ENCODE measurements at places on chromosomes 16 and 17.

- DNase-seq, result peak; percentile 48
These were observed 5.3 kb upstream of the NSMCE1 start for GRCh38 chr16:27273670-27274423.

GRCh38 chr17:2800367-2800766 is 4.1 kb downstream of the RAP1GAP2 start:
- no peak for DNase-seq

- no peak for DNase-seq
These were observed 119.8 kb downstream of the PRKCA start for GRCh38 chr17:66422186-66422585.

DNA sequence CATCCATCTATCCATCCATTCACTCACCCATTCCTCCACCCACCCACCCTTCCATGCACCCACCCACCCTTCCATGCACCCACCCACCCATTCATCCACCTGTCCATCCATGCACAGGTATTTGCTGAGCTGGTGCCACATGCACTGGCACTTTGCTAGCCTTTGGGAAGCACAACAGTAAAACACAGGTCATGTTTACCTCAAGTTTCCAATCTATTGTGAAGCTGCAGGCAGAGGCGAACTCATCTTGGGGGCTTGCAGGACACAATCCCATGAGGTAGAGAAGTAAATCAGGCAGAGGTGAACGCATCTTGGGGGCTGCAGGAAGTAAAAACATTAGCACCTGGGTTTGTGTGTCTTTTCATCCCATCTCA is 35.6 kb upstream of the CBFA2T3 start:
- no peak for DNase-seq

DNA sequence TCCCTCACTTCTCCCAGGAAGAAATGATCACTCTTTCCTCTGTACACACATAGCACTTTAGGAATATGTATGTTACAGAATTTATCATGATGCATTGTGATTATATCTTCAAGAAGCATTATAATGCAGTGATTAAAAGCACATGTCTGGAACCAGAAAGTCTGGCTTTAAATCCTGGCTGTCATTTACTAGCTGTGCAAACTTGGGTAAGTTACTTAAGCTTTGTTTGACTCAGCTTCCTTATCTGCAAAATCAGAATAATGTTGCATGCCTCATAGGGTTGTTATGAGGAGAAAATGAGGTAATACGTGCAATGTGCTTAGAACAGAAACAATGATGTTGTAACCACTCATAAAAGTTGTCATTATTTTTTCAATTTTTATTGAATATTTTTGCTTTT is 156.3 kb upstream of the ZKSCAN2 start:
- no peak for DNase-seq

- DNase-seq, result no peak
These were observed 130.1 kb upstream of the COX10 start for GRCh38 chr17:13939222-13939621.

GRCh38 chr17:18035704-18036103 is 3.3 kb downstream of the ATPAF2 start:
- no peak for DNase-seq

DNA sequence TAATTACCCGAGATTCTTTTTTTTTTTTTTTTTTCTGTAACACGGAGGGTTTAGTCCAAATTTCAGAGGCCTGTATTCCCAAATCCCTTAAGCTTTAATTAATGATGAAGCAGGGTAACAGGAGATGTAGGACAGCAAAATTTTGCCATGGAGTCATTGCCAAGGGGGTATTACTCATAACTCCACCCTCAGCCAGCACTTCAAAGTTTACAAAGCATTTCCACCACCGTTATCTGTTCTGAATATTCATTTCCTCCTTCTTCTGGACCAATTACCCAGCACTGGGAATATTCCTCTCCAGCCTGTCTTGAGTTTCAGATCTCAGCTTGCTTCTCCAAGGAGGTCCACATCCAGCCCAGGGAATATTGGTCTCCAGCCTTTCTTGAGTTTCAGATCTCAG is 747.5 kb upstream of the EEF2KMT start:
- no peak for DNase-seq

DNA sequence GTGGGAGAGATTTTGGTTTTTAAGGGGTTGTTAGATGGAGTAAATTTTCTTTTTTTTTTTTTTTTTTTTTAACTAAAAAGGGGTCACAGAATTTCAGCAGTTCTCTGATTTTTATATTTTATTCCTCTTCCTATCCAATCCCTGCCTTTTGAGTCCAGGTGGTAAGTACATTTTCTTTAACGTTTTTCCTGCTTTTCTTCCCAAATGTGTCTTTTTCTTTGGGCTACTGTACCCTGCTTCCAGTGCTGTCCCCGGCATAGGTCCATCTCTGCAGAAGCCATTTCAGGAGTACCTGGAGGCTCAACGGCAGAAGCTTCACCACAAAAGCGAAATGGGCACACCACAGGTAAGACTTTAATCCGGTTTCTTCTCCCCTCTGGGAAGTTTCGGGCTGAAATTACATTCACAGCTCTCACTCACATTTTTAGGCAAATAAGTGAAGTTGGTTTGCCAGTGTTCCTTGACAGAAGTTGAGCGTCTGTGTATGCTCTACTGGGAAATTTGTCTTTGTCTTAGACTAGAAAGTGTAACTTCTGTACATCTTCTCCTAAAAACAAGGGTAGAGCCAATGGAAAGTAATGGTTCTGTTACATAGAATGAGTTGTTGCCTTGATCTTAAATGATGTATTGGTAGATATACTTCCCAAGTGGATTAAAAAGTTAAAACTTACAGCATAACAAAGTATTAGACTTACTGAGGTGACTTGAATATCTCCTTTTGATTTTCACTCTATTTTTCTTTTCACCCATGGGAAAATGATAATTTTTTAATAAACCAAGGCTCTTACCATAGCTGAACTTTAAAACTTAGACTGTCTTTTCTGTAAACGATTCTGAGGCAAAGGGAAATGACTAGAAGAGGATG is 54.5 kb downstream of the TUBD1 start:
- DNase-seq, result no peak

DNA sequence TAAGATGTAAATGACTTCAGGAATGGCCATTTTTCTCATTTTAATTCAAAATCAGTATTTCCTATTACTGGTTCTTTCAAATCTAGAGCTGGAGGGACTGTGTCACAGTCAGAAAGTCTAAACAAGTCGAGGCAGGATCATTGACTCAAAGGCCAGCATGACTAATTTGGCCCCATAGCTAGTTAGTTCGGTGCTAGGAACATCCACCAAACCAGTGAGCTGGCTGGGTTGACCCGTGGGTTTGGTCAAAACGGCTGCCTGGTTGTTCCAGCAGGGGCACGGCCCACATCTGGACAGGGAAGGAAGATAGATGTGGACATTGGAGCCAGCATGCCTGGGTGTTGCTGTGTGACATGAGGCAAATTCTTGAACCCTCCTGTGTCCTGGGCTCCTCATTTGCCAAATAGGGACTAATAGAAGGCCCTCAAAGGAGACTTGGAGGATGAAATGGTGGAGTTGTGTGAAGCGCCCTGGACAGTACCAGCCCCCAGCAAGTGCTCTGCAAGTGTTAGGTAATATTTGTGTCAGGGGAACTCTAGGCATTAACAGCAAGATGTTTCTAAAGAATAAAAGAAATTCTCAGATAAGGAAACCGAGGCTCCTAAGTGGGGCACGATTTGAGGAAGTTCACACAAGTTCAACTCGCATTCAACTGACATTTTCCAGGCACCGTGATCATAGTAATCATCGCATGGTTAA is 46.2 kb downstream of the MEOX1 start:
- DNase-seq, result no peak

- DNase-seq, result peak; percentile 50
These were observed 2.0 kb upstream of the SPHK1 start for GRCh38 chr17:76382351-76382802.

DNA sequence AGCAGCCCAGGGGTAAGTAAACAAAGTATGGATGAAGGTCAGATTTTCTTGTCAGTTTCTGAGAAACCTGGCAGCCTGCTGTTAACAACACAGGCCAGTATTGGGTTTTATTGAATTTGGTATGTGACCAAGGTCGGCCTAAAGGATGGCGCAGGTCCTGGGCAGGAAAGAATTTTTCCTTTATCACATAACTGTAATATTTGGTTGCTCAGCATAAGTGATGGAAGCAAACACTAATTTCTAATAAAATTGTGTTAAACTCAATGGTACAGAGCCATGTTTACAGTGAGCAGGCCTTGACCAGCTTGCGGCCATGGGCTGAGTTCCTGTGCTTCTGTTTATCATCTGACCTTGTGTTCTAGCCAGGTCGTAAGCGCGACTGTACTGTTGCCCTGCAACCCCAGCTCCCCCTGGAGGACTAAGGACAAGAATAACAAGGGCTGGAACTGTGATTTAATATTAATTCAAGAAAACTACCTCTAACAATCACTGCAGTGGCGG is 10.5 kb downstream of the POLDIP2 start:
- DNase-seq, result no peak

GRCh38 chr17:49979748-49980479 is 10.9 kb downstream of the DLX4 start:
- DNase-seq, result no peak

- DNase-seq, result no peak
These were observed 138.7 kb downstream of the ENGASE start for GRCh38 chr17:79213305-79213704.

DNA sequence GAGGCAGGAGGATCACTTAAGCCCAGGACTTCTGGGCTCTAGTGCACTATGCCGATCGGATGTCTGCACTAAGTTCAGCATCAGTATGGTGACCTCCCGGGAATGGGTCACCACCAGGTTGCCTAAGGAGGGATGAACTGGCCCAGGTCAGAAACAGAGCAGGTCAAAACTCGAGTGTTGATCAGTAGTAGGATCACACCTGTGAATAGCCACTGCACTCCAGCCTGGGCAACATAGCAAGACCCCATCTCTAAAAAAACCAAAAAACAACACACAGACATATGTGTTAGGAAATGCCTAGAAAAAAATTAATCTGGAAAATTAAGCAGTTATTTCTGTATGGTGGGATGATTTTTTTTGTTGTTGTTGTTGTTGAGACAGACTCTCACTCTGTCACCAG is 127.0 kb downstream of the RAB11FIP4 start:
- no peak for DNase-seq

DNA sequence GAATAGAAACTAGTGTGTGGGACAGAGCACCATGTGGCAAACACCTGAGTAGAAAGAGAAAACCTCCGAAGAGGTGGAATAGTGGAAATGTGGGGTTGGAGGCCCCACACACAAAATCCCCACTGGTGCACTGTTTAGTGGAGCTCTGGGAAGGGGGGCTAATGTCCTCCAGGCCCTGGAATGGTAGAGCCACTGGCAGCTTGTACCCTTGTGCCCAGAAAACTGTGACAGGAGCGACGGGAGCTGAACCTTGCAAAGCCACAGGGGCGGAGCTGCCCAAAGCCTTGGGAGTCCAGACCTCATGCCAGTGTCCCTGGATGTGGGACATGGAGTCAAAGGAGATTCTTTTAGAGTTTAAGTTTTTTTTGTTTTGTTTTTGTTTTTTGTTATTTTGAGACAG is 50.6 kb downstream of the RNF112 start:
- DNase-seq, result no peak

DNA sequence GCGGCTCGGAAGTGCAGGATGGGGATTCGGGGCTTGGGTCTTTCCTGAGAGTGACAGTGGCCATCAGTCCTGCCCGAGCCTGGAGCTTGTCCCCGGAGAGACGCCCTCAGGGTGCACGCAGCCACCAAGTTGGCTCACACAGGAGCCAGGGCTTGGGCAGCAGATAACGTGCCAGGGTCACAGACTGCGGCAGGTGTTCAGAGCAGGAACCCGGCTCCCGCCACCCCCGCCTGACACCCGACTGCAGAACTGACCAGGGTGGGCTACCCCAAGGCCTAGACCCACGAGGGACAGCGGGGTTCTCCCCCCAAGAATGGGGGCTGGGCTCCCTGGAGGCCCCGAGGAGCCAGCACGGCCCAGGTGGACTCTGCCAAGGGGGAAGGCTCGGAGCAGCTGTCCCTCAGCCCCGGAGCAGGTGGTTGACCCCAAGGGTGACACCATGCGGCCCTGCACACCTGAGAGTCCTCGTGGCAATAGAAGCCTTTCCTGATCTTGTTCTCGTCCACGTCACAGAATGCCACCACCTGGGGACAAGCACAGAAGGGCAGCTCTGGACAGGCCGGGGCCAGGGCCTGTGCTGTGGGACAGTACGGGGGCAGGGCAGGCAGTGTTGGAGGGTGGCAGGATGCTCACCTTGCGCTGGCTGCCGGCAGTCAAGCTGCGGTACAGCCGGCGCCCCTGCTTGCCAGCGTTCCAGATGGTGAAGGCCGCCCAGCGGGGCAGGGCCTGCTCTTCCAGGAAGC is 117.1 kb upstream of the ZNF750 start:
- DNase-seq, result no peak
